ENCODE measurements at places on chromosomes 1 and 21.

- DNase-seq, result no peak
Observed at GRCh38 chr1:213438339-213438738, 387.3 kb downstream of the RPS6KC1 start.

- no peak for DNase-seq
Observed at GRCh38 chr1:88079036-88079435, 605.0 kb upstream of the PKN2 start.

DNA sequence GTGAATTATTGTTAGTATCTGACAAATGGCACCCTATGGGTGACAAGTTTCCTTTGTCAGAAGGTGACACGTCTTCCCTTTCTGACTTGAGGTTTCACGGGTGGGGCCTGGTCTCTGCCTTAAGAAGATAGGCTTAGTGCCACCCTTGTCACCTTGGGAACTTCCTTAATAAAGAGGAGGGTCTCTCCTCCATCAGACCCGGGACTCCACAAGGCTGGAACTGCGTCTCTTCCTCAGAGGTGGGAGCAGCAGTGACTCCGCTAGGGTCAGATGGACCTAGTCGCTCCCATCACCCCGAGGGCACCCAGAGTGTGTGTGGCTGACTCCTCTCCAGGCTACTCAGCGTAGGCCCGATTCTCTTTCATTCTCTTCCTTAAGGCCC, 774 bp upstream of the WDTC1 start:
- DNase-seq, result peak; percentile 39

DNA sequence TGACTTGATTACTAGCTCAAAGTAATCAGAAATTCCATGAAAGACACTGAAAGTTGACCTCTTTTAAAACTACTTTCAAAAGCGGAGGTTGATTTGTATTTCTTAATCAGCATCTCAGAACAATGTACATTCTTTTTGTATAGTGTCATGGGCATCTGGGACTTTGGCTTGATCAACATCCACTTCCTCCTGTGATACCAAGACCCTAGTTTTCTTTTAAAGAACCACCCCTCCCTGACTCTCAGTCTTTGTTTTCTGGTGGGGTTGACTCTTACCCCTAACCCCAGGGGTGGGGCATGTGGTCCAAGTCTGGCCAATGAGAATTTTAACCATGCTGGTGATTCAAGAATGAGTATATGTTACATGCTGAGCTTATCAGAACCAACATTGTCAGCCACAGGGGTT, 21.7 kb upstream of the IRF2BP2 start:
- no peak for DNase-seq

DNA sequence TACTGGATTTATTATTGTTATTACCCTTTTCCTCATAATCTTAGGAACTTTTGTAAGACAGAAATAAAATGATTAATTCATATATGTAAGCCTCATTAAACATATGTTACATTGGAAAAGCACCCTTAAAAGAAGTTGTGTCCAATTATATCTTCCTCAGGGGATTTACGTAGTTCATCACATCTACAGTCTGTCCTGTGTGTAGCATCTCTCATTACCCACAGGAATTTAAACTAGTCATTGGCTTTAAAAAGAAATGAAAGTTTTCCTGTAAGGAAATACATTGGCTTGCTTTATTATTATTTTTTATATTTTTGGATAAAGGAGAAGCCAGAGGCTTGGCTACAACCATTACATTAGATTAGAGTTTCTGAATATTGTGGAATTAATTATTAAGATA, 56.1 kb downstream of the SWT1 start:
- DNase-seq, result no peak

- no peak for DNase-seq
Observed at GRCh38 chr1:119594376-119594775, 53.7 kb downstream of the ZNF697 start.

GRCh38 chr1:31264790-31265386, 25.2 kb upstream of the NKAIN1 start:
- DNase-seq, result no peak

Data from activated naive CD4-positive, alpha-beta T cell treated with anti-CD3 and anti-CD28 coated beads for 36 hours (primary cell).